Activated T-helper 2 cell treated with anti-CD3 and anti-CD28 coated beads, Interferon-gamma antibody, Interleukin-2, Interleukin-4, amounts not matched to agents 10 μg/mL and 5 μg/mL and 100 μg/mL, durations not matched to agents 14 hours and 24 hours and 36 hours (primary cell): ENCODE measurements at places on chromosomes 16 and 17.

GRCh38 chr17:70034158-70034557 lies 40.9 kb upstream of the KCNJ16 start:
- H3K4me1 ChIP-seq = no peaks in the 10 kb centered on the region
- H3K36me3 ChIP-seq = no peaks in the 10 kb centered on the region
- H3K4me3 ChIP-seq = no peak overlapping the region
- no peaks in the 10 kb centered on the region for H3K27me3 ChIP-seq

GRCh38 chr17:5707482-5707881 lies 123.2 kb upstream of the NLRP1 start:
- no peak overlapping the region for H3K27ac ChIP-seq
- H3K4me1 ChIP-seq = no peaks in the 10 kb centered on the region
- H3K4me3 ChIP-seq = no peak overlapping the region
- DNase-seq = no peak
- no peaks in the 10 kb centered on the region for H3K36me3 ChIP-seq

- DNase-seq = no peak
- H3K27me3 ChIP-seq = peaks cover 6% of the 10 kb centered on the region
- no peak overlapping the region for H3K4me3 ChIP-seq
- no peaks in the 10 kb centered on the region for H3K36me3 ChIP-seq
These were observed 26.2 kb upstream of the MAP3K14 start for GRCh38 chr17:45342871-45343526.

DNA sequence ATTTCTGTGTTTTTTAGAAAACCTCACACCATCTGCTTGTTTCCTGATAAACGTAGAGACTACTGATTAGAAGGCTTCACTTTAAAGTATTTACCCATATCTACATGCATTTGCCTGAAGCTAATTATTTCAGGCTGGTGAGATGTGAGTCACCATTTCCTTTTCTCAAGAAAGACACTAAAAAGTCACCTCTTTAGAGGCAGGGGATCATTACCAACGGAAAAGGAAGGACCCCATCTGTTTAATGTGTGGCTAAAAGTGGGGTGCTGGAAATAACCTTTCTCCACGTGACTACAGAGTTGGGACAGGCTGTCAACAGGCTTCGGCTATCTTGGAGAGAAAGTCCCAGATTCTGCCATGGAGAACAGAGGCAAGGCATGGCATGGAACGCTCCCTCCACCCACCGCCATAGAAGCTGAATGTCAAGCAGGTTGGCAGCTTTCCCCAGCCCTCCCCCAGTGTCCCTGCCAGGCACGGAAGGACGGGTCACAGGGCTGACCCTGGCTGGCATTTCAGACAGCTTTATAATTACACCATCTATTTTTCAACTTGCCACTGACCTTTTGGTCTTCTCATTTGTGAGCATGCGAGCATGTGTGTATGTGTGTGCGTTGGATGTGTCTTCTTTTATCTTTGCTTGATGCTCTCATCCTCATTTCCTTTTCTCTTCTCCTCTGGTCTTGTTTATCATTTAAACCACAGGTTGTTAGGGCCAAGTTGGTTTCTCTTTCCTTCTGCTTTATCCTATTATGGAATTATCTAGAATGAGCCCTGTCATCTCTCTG lies 157.0 kb downstream of the CPPED1 start:
- DNase-seq = peak; percentile 37
- peaks cover 5% of the 10 kb centered on the region for H3K36me3 ChIP-seq
- peak overlapping the region; percentile 46 for H3K4me3 ChIP-seq
- H3K27ac ChIP-seq = peak overlapping the region; percentile 96
- peaks cover 28% of the 10 kb centered on the region for H3K4me1 ChIP-seq
- H3K27me3 ChIP-seq = peaks cover 4% of the 10 kb centered on the region

- H3K27me3 ChIP-seq = no peaks in the 10 kb centered on the region
- peak overlapping the region; percentile 1 for H3K27ac ChIP-seq
- H3K4me3 ChIP-seq = no peak overlapping the region
These were observed 33.6 kb upstream of the MED13 start for GRCh38 chr17:62098623-62099231.

- no peaks in the 10 kb centered on the region for H3K27me3 ChIP-seq
- H3K4me3 ChIP-seq = no peak overlapping the region
- peak overlapping the region; percentile 33 for H3K27ac ChIP-seq
- peaks cover 42% of the 10 kb centered on the region for H3K4me1 ChIP-seq
- DNase-seq = no peak
These were observed 5.6 kb downstream of the RARA start for GRCh38 chr17:40314584-40314956.

- no peaks in the 10 kb centered on the region for H3K36me3 ChIP-seq
- peaks cover 23% of the 10 kb centered on the region for H3K27me3 ChIP-seq
- peak overlapping the region; percentile 69 for H3K4me3 ChIP-seq
- peak; percentile 36 for DNase-seq
These were observed 797 bp downstream of the GRB7 start for GRCh38 chr17:39738568-39738901.

DNA sequence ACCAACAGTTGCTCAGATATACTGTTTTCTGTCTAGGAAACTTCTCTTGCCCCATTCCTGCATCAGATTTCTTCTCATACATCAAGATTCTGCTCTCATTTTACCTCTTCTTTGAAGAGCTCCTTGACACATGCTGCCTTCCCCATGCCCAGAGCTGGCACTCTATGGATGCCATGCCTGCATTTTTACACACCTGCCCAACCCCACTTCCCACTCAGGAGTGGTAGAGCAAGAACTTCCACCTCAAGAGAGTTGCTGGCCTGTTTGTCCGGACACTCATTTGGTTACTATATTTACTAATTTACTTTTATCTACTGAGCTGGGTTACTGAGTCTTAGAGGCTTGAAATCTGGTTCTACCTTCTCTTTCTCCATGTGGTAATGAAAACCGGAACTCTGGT lies 98.3 kb upstream of the HLF start:
- no peak overlapping the region for H3K4me3 ChIP-seq
- no peaks in the 10 kb centered on the region for H3K27me3 ChIP-seq
- H3K36me3 ChIP-seq = no peaks in the 10 kb centered on the region
- no peak for DNase-seq
- H3K4me1 ChIP-seq = peaks cover 2% of the 10 kb centered on the region

DNA sequence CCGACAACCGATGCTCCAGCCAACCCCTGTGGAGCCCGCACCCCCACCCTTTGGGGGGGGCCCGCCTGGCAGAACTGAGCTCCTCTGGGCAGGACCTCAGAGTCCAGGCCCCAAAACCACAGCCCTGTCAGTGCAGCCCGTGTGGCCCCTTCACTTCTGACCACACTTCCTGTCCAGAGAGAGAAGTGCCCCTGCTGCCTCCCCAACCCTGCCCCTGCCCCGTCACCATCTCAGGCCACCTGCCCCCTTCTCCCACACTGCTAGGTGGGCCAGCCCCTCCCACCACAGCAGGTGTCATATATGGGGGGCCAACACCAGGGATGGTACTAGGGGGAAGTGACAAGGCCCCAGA lies 17.9 kb downstream of the NGFR start:
- H3K4me3 ChIP-seq = no peak overlapping the region
- H3K36me3 ChIP-seq = no peaks in the 10 kb centered on the region
- H3K27ac ChIP-seq = no peak overlapping the region
- H3K27me3 ChIP-seq = peaks cover 5% of the 10 kb centered on the region

GRCh38 chr17:76909971-76910760 lies 42.0 kb downstream of the MGAT5B start:
- no peaks in the 10 kb centered on the region for H3K27me3 ChIP-seq
- H3K36me3 ChIP-seq = no peaks in the 10 kb centered on the region
- no peak overlapping the region for H3K27ac ChIP-seq
- no peaks in the 10 kb centered on the region for H3K4me1 ChIP-seq
- peak; percentile 33 for DNase-seq

DNA sequence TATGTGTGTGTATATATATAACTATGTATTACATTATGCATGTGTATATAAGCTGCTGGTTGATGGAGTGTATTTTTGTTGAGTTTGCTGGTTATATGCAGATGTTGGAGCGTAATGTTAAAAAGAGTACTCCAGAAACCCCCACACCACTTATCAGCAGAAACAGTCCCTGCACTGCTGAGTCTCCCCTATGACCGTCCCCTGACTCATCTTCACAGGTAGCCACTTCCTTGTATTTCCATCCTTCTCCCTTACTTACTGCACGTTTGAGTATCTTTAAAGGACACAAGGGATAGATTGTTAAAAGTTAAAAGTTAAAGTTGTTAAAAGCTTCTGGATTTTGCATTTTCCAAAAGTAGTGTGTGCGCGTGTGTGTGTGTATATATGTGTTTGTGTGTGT lies 853.9 kb upstream of the EEF2KMT start:
- no peak overlapping the region for H3K4me3 ChIP-seq
- no peaks in the 10 kb centered on the region for H3K27me3 ChIP-seq
- DNase-seq = no peak

GRCh38 chr17:75009139-75009724 lies 3.2 kb upstream of the MRPL58 start:
- peaks cover 19% of the 10 kb centered on the region for H3K4me1 ChIP-seq
- H3K36me3 ChIP-seq = peaks cover 7% of the 10 kb centered on the region
- H3K27me3 ChIP-seq = no peaks in the 10 kb centered on the region
- no peak for DNase-seq

- DNase-seq = no peak
- peaks cover 4% of the 10 kb centered on the region for H3K27me3 ChIP-seq
- no peak overlapping the region for H3K4me3 ChIP-seq
- H3K27ac ChIP-seq = no peak overlapping the region
- H3K36me3 ChIP-seq = no peaks in the 10 kb centered on the region
- peaks cover 2% of the 10 kb centered on the region for H3K4me1 ChIP-seq
These were observed 150.8 kb upstream of the IRX3 start for GRCh38 chr16:54437401-54437800.
